Stimulated activated CD8-positive, alpha-beta memory T cell treated with anti-CD3 and anti-CD28 coated beads, Interleukin-4, amount 100 ng/mL, for 1 hour (primary cell): ENCODE measurements at places on chromosomes 11 and 22.

DNA sequence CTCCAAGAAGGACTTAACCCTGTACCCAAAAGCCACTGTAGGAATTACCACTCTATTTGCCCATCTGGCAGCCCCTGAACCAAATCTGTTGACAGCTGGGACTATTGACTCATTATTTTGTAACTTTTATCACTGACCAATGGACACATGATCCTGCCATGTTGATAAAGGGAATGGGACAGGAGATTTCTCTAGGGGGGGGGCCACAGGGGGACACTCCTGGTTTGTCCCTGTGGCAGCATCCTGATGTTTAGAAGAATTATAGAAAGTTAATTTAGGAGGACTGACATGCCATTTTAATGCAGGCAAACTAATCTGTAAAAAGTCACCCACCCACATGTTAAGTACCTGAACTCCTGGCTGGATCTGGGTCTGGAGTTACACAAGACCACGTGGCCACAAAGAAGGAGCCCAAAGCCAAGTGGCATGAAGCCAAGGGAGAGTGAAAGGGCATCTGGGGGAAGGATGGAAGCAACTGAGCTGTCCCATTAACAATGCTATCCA is 558.1 kb downstream of the ETS1 start:
- DNase-seq, result no peak

DNA sequence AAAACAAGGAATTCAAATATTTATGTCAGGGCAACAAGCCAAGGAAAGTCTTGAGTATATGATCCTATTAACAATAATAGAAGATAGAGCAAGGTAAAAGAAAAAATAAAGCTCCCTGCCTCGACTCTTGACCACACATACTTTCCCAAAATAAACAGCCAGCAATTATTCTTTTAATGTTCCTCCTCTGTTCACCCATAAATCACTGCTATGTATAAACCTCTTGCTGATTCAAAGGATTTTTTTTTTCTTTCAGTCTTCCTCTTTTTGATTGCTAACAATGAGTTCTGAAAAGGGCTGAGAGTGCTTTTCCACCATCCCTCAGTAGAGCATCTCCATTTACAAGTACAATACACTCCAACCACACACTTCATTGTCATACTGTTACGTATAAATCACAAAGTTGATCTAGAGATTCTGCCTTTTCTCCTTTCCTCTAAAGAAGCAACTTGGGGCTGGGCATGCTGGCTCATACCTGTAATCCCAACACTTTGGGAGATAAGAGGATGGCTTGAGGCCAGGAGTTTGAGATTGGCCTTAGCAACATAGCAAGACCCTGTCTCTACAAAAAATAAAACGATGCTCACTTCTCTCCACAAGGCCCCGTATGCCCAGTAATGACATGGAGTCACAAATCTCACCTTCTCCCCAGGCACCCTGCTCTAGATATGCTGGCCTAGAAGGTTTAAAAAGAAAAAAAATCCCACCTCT is 24.0 kb downstream of the RAB30 start:
- DNase-seq, result no peak

DNA sequence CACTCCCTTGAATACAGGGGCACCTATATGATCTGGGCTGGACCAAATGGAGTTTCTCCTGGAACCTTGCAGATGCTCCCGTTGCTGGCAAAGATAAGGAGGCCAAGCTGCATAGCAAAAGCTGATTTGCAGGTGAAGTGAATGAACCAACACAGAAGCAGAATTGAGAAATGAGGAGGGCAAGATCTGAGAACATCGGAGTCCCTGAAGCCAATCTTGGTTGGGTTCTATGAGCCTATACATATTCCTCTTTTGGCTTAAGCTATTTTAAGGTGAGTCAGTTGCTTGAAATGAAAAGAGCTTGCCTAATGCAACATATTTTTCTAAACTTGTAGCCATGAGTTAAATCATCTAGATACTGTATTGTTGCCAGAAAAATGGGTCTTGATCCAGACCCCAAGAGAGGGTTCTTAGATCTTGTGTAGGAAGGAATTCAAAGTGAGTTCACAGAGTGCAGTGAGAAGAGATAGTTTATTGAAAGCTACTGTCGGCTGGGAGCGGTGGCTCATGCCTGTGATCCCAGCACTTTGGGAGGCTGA is 23.5 kb downstream of the WEE1 start:
- DNase-seq, result no peak

DNA sequence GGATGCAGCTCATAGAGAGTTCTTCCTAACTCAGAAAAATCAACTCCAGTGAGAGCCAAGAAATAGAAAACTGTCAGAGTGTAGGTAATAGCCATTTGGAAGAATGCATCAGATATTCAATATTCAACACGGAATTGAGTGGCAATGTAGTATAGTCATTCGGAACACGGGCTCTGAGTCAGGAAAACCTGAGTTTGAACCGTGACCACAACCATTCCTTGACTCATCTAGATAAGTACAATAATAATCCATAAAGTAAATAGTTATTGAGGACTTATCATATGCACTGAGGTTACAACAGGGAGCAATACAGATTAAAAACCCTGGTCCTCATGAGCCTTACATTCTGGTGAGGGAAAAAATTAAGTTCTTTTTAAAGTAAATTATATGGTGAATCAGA is 62.6 kb upstream of the PHF21A start:
- DNase-seq, result no peak

DNA sequence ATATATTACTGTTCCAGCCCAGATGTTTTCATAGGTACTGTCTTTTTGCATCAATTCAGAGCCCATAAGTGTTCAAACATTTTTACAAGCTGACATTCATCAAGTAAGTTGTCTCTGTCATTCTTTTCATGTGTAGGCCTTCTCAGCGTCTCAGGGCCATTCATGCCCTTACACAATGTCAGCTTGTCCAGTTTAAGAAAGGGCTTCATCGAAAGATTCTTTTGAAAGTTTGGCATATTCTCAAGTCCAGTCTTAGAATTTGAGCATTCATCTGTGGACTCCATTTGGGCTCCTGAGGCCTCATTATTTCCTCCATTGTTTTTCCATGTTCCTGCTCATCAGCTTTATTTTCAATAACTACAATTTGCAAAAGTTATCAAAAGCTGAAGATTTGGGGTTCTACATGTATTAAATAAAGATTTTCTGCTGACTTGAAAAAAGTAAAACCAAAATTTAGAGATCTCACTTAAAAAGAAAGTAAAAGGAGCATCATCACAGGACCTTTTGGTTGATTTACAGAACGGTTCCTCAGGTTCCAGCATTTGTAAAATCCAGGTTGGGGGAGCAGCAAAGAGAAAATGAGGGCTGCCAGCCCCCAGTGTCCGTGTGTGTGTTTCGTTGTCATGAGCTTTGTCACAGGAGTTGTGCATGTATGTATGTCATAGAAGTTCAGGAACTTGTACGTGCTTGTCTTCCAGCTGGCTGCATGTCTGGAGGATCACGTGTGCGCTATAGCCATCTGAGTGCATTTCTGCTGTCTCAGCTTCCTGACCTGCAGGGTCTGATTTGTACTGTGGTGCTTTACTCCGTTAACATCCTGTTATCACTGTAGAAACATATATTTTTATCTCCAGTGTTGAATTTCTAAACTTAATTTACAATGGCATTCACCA is 15.6 kb downstream of the MOV10L1 start:
- DNase-seq, result no peak

DNA sequence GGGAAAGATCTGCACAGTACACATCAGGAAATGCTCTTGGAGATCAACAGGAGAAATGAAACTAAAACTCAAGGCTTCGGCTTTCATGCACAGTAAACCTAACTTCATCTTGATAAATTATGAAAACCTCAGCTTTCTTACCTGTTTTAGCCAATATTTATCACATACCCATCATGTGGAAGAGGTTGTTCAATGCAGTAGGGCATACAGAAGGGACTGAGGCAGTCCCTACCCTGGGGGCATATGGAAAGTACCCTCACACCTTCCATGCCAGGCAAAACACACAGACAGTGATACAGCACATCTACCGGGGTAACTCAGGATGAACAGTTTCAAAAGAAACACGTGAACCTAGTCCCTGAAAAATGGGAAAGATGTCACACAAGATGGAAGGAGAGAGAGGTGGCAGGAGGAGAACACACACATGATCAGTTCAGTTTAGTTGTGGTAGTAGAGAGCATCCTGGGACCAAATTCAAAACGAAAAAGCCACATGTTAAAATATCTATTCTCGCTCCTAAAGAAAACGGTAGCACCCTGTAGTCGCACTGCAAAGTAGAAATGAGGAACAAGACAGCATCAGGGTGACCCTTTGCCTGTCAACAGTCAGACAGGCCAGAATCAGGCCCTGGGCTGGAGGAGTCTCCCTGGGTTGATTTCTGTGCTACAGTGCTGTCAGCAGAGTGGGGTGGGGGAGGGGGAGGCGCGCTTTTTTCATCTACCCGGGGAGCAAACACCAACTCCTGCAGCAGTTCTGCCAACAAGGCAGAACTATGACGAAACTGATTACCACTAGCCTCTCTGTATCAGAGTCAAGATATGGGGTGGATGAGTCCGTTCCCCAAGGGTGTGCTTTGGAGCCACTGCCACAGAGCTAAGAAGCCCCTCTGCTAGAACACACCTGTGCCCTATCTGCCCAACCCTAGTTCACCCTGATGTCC is 1.3 kb downstream of the HIRA start:
- DNase-seq, result no peak

- DNase-seq, result no peak
These were observed 68.9 kb downstream of the C11orf65 start for GRCh38 chr11:108398439-108398838.

- DNase-seq, result no peak
These were observed 901.5 kb upstream of the CHORDC1 start for GRCh38 chr11:91124363-91124762.

GRCh38 chr22:23130697-23131096 is 11.1 kb downstream of the RSPH14 start:
- no peak for DNase-seq

- DNase-seq, result no peak
These were observed 1015.0 kb upstream of the TENM4 start for GRCh38 chr11:80455818-80456217.

DNA sequence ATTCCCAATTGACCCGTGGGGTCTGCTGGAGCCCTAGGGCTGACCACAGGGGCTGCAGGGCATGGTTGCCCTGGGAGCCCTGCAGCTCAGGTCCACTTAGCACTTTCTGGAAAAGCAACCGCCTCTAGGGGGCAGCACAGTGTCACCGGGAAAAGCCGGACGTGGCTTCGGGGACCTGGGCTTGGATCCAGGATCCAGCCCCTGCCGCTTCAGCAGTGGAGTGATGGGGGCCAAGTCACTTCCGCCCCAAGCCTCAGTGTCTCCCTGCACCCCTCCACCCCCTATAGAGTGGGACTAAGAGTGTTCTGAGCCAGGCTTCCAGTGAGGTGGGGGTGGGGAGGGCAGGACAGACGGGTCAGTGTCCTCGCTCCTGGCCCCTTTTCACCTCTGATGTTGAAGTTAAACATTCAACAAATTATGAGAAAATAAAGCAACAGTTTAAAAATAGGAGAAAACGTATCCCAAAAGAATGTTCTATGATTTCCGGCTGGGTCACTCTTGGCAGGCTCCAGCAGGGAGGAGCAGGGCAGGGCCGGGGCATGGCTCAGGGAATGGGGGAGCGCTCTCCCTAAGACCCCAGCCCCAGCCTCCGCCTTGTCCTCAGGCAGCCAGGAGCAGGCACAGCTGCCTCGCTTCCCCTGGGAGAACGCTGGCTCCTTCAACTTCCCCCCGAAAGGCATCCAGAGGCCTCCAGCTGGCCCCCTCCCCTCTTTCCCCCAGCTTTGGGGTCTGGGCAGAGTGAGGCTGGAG is 96.5 kb upstream of the FGF3 start:
- no peak for DNase-seq

DNA sequence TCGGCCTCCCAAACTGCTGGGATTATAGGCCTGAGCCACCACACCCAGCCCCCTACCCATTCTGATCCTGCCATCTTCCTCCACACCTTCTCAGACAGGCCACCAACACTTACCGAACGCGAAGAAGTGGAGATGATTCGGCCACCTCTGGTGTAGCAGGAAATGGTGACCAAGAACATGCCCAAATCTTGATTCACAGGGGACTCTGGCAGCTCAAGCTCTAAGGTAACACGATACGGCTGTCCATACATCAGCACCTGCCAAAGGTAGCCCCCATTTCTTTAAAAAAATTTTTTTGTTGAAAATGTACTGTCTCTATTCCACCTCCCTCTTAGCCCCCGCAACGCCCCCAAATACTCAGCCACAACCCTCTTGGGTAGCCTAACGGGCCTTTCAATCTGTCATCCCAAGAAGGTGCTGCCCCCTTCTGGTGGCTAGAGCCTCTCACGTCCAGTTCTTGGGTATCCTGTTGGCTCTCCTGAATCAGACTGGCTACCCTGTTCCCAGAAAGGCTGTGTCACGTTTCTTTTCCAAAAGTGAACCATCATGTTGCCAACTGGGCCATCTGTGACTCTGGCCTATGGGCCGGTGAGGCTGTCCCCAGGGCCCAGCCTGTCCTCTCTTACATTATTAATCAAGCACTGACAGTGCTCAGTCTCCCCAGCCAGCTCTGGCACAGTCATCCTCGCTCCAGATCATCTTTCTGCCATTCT is 5.3 kb upstream of the LRRN4CL start:
- peak; percentile 53 for DNase-seq

DNA sequence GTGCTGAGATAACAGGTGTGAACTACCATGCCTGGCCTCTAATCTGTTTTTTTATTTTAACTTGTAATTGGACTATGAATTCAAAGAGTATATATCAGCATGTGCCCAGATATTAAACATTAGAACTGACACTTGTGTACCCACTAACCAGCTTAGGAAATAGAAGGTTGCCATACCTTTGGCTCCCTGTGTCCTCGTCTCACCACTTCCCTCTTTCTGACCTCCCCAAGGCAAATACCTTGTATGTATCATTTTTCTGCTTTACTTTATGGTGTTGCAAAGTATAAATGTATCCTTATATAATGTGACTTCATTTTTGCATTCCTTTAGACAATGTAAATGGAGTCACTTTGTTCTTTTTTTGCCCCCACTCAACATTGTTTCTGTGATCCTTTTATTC is 9.1 kb downstream of the PPP6R3 start:
- no peak for DNase-seq

DNA sequence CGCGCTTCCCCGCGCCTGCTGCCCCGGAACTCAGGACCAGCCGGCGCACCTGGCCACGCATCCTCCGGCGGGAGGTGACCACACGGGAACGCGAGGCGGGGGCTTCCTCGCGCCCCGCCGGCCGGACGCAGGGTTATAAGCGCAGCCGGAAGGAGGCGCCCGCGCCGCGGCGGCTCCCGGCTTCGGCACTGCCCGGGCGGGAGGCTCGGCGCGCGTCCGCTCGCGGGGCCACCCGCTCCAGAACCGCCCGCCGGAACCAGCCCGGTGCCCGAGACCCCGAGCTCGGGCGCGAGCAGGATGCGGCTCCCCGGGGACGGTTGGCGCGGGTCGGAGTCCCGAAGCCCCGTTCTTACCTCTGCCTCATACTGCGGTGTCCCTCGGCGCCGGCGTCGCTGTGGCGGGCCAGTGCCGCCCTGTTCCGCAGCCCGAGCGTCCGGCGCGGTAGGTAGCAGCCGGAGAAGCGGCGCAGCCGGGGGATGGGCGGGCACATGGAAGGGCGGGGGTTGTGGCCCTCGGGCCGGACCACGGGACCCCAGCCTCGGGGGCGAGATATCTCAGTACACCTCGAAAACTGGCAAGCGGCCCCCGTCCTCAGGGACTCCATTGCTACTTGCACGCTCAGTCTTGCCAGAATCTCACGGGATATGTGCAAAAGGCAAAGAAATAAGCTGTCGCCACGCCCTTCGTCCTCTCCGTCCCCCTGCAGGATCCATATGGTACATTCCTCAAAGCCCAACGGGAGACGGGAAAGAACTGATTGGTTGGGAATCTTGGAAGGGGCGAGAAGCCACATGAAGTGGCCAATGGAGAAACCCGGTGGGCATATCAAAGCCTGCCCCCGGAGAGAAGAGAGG is 23.1 kb downstream of the MICAL3 start:
- DNase-seq, result no peak
